ENCODE measurements at places on chromosomes 11 and 22.

- DNase-seq, result no peak
Observed at GRCh38 chr22:47474895-47475294, 712.4 kb downstream of the TBC1D22A start.

GRCh38 chr11:28835790-28836189 is 727.6 kb downstream of the METTL15 start:
- DNase-seq, result peak; percentile 58

- DNase-seq, result no peak
Observed at GRCh38 chr11:18498039-18498438, 28.7 kb downstream of the TSG101 start.

- no peak for DNase-seq
Observed at GRCh38 chr11:112057170-112057569, 16.6 kb downstream of the PIH1D2 start.

DNA sequence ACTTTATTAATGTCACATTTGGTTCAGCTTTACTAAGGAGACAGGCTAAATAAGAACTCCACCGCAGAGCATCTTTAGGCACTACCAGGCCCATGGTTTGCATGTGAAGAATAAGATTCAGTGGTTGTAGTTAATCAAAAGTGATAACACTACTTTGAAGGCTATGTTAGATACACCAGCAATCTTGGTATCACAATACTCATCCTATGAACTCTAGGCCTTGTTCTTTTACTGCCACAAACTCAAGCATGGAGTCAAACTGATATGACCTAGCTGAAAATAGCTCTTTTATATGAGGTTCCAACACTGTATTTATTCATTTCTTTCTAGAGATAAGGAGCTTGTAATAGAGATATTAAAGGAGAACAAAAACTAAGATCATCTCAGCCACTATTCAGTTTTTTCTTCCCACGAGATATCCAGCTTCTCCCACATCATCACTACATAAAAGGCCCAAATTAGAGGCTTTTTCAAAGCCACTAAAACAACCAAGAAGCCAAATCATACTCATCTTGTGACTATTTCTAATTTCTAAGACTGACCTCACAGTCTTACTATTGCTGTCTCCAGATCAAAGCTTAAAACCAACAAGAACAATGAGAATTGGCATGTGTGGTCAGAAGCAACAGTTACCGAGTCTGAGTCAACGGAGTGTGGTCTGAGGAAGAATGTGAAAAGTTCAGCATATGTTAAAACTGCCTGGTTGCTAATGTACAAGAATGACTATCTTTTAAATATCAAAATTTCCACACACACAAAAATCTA is 25.1 kb upstream of the GUCY1A2 start:
- DNase-seq, result peak; percentile 98

GRCh38 chr11:128226106-128226716 is 361.1 kb downstream of the ETS1 start:
- DNase-seq, result no peak

DNA sequence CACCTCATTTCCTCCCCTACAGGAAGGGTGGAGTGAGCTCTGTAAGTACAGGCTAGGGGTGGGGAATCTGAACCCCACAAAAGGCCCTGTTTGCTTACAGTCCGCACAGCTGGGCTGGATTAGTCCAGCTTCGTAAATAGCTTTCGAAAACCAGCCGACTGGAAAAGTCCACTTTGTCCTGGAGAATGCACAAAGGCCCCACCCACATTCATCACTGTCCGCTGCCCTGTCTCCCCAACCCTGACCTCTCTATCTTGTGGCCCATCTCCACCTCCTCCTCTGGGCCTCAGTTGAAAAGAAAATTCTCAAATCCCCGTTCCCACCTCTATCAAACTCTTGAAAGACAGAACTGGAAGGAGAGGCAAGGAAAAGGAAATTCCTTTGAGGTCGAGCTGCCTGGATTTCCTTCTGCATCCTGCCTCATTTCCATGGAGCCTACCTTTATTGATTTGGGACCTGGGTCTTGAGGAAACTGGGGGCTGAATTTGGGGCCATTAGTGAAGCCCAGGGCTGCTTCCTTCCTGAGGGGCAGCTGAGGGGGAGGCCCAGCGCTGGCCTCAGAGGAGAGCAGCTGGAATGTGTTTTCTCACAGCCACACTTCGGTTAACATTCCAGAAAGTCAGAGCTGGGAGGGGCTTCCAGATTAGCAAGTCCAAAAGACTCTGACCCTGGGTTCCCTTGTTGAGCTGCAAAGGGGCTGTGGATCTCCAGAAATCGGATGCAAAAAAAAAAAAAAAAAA is 147.6 kb downstream of the FBXO7 start:
- peak; percentile 88 for DNase-seq

DNA sequence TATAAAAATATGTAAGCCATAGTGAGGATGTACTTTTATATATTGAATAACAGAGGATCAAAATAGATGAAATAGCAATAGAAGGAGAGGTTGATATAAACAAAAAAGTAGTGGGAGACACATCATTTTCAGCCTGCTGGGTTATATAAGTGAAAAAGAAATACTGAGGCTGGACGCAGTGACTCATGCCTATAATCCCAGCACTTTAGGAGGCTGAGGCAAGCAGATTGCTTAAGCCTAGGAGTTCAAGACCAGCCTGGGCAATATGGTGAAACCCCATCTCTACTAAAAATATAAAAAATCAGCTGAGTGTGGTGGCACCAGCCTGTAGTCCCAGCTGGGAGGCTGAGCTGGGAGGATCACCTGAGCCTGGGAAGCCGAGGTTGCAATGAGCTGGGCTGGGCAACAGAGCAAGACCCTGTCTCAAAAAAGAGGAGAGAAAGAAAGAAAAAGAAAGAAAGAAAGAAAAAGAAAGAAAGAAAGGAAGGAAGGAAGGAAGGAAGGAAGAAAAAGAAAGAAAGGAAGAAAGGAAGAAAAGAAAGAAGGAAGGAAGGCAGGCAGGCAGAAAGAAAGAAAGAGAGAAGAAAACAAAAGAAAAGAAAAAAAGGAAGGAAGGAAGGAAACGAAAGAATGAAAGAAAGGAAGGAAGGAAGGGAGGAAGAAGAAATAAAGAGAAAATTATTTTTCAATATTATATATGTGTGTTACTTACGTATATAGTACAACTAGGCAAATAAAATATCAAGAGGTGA is 7.0 kb upstream of the P2RY2 start:
- DNase-seq, result no peak

DNA sequence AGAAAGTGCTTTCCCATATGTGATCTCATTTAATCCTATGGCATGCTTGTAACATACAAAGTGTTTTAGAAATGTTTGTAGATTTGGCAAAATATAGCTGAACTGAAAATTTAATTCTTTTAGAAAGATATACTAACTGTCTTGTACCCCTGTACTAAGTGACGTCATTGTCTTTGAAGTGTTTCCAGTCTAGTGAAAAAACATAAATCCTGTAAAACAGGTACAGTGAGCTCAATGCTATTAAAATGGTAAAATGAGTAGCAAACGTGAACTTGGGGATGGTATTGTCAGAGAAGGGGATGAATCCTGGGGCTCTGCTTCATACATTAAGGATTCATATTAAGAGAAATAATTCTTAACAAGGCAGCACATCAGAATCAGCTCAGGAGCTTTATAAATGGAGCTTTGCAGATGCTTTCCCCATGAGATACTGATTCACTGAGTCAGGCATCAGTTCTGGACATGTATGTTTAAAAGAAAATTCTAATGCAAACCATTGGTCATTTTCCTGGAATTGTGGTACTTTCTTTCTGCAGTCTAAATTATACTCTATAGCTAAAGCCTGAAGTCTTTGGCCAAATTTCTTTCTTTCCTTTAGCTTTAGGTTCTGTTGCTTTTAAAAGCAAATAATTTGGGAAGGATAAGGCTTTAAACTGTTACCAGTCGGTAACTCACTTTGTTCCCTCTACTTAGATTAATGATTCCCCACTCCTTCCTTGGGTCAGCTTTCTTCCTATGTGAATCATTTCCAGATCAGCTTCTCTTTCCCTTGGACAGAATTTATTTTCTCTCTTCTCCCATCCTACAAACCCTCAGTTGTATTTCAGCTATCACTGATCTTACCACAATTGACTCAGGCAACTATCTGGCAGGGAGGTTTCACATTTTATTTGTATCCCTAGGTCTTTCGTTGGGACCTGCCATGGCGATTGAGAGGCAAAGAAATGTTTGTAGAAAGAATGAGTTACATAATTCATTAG is 57.5 kb upstream of the DDI1 start:
- no peak for DNase-seq

DNA sequence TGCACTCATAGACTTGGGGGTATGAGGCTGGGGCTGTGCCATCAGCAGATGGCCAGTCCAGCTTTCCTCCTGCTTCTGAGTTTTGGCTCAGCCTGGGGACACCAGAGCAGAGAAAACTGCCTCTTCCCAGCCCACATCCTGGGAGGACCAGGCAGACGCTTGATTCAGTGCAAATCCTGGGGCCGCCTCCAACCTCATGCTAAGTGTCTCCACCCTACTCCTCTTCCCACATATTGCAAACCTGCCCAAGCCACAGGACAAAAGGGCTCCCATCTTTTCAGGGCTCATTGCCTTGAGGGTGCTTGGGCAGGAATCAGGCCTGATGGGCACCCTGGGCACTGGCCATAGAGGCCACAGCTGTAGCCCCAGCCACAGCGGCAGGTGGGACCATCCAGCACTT is 79.7 kb upstream of the SHANK2 start:
- no peak for DNase-seq

DNA sequence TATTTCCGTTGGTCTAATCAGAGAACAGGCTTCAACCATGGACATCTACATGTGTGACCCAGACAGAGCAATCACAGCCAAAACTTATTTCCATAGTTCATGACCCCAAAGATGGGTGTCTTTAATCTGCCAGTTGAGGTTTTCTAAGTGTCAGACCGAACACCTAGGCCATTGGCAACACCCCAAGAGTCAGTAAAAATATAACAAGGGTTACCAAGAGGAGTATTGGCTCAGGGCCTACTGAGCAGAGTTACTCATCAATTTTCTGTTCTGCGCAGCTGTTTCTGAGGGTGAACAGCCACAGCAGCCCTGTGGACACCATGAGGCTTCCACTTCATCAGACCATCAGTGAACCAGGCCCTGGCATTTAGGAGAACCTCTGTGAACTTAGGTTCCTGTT is 18.8 kb downstream of the GUCD1 start:
- no peak for DNase-seq

- no peak for DNase-seq
Observed at GRCh38 chr11:7445564-7445963, 39.7 kb upstream of the OLFML1 start.

DNA sequence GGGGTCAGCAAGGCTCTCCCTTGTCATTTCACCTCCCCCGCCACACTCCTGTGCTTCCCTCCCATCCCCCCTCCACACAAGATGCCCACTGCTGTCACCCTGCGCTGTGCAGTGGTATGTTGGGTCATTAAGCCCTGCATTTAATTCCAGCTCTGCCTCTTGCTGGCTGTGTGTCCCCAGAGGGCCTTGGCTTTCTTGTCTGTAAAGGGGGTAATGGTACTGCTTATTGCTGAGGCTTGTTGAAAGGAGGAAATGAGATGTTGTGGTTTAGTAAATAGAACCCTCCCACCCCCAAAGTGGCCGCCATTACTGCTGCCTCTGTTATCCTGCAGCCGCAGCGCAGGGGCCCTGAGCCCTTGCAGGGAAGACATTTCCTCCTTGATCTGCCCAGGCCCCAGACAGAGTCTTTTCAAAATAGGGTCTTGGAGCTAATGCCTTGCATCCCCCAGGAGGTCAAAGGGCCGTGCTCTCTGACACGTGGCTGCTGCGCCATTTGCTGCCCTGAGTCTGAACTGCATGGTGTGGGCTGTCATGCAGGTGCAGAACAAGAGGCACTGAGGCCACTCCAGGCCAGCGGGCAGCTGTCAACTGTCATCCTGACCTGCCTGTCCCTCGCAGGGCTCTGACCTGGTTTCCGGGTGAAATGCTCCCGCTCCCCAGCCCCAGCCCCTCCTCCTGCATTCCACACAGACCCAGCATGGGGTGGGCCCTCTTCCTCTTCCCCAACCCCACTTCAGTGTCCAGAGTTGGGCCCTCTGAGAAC is 18.7 kb downstream of the PVALB start:
- no peak for DNase-seq

DNA sequence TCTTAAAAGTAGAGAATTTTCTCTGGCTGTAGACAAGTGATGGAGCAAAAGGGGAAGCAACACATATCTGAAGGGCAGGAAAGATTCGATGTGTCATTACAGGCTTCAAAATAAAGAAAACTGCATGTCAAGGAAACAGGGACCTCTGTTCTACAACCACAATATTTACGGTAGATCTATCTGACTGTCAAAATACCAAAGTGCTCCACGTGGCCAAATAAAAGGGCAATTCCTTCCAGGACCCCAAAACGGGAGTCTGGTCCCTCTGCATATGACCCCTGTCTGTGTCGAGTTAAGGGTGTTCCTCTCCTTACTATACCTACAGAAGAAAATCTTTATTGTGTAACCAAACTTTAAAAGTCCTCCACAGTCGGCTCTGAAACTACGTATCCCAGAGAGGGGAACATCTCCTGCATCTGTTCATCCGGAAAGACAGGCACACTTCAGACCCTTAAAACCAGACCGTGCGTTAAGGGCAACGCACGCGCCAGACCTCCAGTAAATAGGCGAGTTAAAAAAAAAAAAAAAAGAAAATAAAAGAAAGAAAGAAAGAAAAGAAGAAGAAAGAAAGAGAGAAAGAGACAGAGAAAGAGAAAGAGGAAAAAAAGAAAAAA is 756 bp downstream of the CLNS1A start:
- DNase-seq, result no peak

GRCh38 chr11:41609511-41609910 is 150.1 kb upstream of the LRRC4C start:
- no peak for DNase-seq

DNA sequence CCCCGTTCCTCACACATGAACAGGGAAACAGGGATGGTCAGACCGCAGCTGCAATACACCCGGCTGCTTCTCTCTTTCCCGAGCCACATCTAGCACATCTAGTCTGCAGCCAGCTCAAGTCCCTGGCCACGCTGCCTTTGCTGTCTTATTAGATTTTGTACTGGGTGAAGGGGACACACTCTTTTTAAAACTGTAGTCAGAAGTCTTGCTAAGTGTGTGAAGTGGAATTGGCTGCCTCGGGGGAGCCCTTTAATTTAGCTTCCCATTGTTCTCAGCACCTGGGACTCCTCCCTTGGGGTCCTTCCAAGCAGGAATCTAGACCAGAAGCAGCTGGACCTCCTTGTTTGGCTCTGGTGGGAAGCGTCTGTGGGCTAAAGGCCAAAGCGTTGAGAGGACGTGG is 420.0 kb downstream of the CTTN start:
- DNase-seq, result no peak

- no peak for DNase-seq
Observed at GRCh38 chr11:94315664-94316063, 11.3 kb downstream of the IZUMO1R start.

DNA sequence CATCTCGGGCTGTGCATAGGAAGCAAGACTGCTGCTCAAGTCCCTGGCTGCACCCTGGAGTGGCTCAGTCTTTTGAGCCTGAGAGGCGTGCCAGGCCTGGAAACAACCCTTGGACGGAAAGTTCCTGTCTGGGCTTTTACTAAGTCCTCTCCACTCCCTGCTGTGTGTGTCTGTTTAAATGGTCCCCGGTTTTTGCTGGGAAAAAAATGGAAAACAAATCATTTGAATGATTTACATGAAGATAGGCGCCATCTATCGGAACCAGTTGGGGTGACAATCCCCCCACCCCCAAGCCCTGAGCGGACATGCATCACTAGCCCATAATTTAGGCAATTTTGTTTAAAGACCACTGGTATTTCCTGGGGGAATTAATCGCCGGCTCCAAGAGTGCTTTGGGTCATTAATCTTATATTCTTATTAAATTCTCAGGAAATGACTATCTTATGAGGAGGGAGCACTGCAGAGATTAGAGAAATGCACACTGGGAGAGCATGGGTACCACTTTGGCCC is 2.7 kb upstream of the GAB2 start:
- peak; percentile 75 for DNase-seq

- no peak for DNase-seq
Observed at GRCh38 chr22:21443057-21443734, 24.0 kb upstream of the TMEM191C start.

Data from RPMI7951 (cell line).